ENCODE measurements at places on chromosomes 2 and 18.
A peak's percentile ranks its signal among the peaks of the same experiment; 100 is the strongest.

- DNase-seq, result no peak
These were observed 157.4 kb downstream of the DOK6 start for GRCh38 chr18:69558052-69558451.

DNA sequence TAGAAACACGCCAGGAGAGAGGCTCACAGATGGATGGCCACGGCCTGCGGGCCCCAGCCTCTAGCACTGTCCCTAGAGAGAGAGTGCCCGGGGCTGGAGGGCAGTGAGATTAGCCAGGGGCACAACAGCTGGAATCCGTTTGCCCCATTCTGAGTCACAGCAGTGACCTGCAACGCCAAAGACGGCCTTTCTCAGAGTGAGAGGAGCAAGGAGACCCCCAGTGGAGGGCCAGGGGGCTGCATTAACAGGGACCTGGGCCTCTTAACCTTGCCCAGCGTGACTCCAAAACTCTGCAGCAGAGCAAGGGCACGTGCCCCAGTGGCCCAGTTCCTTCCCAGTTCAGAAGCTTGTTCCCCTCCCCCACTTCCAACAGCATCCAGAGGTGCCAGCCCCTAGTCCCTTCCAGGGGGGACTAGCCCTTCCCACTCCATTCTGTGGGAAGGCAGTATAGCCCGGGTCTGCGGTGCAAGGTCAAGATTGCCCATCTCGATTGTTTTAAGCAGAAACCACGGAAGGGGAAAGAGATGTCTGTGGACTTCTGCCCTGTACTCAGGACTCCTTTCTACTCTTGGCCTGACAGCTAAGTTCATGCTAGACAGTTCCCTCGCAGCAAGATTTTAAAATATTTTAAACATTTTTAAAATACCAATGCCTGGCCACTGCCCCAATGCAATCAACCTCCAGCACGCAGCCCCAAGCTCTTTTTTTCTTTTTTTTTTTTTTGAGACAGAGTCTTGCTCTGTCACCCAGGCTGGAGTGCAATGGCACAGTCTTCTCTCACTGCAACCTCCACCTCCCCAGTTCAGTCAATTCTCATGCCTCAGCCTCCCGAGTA is 50.9 kb upstream of the BIN1 start:
- DNase-seq, result peak; percentile 39

- no peak for DNase-seq
These were observed 92.7 kb downstream of the VWC2L start for GRCh38 chr2:214503568-214503967.

GRCh38 chr2:106126705-106127281 is 67.3 kb downstream of the UXS1 start:
- DNase-seq, result no peak

DNA sequence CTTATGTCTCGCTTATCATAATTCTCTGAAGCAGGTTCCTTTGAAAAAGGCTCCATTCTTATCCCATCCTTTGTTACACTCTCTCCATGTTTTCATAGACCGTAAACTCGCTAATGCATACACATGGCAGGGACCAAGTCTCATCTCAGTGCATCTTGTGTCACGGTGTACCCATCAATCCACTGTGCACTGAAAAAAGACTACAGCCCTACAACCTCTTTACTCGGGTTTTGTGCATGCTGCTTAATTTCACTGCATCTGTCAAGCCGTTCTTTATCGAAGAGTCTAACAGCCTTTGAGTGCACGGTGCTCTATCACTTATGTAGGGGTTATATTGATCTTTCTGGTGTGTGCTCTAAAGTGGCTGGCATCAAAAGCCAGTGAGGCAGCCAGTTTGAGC is 302.9 kb upstream of the ERBB4 start:
- no peak for DNase-seq

GRCh38 chr2:148796735-148797512 is 78.1 kb upstream of the KIF5C start:
- DNase-seq, result no peak

DNA sequence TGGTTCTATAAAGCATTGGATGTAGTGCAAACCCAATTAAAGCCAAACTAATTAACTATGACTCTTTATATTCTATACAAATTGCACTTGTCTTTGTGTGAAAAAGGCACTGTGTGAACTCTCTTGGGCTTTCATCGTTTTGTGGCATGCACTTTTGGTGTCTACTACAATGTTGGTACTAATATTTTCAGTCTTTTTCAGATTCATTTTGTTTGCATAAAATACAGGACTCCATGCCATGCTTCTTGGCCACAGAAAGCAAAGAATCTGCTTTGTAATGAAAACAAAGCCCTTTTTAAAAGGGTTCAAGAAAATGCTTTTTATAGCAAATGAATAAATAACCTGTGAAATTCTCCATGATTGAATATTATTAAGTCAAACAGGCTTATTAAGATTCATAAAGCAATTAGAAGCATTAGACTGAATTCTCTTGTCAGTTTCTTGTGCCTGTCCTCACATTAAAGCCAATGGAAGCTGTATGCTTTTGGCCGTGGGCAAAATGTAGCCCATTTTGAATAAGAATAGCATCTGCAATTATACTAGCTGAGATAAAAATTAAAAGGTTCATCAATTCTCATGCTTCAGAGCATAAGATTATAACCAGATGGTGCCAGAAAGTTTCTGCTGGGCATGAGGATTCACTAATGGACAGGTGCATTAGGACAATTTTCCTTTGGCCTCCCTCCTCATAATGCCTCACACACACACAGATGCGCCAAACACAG is 1665.2 kb downstream of the SUCLG1 start:
- DNase-seq, result no peak

DNA sequence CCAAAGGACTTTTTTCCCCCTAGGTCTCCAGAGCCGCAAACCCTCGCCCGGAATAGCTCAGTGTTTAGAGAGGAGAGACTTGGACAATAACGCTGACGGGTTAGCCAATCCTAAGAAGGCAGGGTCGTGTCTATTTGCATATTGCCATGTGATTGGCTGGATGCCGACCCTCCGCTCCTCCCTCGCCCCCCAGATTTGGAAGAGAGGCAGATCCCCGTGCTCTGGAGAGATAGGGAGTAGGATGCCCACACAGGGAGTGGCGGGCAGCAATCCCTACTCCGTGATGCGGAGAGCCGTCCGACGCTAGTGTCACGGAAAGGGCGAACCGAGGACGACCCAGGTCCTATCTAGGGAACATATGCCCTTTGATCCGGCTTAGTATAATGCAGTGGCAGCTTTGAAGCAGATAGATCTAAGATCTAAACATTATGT is 1.4 kb downstream of the WNT6 start:
- peak; percentile 68 for DNase-seq

GRCh38 chr2:19714926-19715325 is 186.9 kb downstream of the TTC32 start:
- no peak for DNase-seq

DNA sequence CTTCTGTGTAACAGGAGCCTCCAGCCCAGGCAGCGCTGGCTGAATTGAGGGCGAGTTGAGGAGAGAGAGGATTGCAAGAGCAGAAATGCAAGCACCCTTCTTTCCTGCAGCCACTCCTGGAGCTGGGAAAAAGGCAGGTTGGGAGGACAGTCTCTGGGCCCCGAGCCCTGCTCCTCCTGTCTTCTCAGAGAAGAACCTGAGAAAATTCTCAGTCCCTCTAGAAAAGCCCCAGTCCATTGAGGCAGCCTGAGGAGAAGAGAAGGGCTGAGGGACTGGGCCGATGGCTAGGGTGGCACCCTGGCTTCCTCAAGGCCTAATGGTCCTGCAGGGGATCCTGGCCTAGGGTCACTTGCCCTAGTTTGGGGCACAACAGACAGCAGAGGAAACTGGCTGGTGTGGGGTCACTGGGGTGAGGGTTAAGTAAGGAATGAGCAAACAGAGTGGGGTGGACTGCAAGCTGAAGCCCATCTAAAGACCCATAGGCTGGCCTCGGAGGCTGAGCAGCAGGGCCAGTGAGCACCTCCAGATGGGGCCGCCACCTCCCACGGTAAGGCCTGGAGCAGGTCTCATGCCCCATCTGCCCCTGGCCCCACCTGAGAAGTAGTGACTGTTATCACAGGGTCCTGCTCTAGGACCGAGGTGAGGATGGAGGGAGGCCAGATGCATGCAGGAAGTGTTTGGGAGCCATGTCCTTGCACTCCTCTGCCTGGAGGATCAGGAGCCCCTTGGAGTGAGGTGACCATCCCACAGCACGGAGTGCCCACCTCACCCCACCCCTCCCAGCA is 12.4 kb downstream of the CIB4 start:
- no peak for DNase-seq

DNA sequence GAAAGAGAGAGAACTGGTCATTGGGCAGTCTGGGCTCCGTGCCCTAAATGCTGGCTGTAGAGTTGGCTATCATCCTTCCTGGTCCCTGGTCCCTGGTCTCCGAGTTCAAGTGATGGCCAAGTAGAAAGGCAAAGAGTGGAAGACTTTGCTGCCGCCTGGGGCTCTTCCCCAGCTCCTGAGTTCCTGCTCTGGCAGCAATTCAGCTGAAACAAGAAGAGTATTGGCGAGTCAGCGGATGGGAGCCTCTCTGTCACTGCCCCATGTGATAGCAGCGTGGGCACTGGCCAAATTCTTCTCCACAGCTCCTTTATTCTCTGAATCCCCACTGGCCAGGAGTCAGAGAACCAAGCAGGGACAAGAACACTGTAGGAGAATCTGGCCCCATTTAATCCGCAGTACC is 351.0 kb upstream of the POU3F3 start:
- DNase-seq, result no peak

GRCh38 chr2:182652326-182652725 is 63.7 kb upstream of the DNAJC10 start:
- no peak for DNase-seq

GRCh38 chr2:140994856-140995255 is 1136.0 kb downstream of the LRP1B start:
- peak; percentile 29 for DNase-seq

DNA sequence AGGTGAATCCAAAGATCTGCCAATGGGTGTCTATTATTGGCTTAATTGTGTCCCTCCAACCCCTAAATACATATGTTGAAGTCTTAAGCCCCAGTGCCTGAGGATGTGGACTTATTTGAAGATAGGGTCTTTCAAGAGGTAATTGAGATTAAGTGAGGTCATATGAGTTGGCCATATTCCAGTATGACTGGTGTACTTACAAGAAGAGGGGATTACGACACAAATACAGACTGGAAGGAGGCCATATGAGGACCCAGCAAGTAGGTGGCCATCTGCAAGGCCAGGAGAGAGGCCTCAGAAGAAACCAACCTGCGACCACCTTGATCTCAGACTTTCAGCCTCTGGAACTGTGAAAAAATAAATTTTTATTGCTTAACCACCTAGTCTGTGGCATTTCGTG is 121.1 kb upstream of the FN1 start:
- no peak for DNase-seq

DNA sequence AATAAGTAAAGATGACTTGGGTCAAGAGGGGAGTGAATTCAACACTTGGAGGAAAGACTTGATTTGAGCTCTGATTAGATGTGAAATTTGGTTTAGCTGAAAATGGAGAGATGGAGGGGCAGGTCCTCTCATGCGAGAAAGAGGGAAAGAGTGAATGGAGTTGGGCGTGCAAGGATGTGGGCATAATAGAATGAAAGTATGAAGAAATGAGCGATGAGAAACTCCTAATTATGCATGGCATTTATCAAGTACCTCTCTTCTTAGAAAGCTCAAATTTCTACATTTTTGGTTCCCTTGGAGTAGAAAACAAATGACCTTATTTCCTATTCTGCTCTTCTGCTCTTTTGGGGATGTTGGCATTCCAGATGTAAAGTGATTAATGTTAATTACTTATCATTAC is 161.5 kb downstream of the PHLPP1 start:
- no peak for DNase-seq

- DNase-seq, result peak; percentile 22
These were observed 38.3 kb upstream of the SMAD2 start for GRCh38 chr18:47968721-47969120.

- peak; percentile 86 for DNase-seq
These were observed 157.0 kb downstream of the LDLRAD4 start for GRCh38 chr18:13375302-13376255.

Measured in adipocyte (in vitro differentiated cells).